Epithelial cell of esophagus (primary cell): ENCODE measurements at places on chromosomes 2 and 18.
A peak's percentile ranks its signal among the peaks of the same experiment; 100 is the strongest.

DNA sequence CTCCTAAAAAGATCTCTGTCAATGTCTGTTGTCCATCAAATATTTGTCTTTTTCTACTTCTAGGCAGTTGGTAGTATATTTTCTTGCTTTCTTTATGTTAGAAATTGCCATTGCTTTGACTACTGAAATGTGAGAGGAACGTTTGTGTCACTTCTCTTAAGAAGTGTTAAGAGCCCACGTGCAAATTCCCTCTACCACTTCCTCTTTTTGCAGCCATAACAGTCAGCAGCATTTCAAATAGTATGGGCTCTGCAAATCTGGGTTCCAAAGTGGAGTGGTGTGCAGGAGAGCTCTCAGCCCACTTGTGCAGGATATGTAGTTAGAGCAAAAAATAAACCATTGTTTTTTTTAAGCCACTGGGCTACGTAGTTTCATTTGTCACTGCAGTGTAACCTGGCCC, 314.0 kb downstream of the MEIS1 start:
- no peak for DNase-seq

DNA sequence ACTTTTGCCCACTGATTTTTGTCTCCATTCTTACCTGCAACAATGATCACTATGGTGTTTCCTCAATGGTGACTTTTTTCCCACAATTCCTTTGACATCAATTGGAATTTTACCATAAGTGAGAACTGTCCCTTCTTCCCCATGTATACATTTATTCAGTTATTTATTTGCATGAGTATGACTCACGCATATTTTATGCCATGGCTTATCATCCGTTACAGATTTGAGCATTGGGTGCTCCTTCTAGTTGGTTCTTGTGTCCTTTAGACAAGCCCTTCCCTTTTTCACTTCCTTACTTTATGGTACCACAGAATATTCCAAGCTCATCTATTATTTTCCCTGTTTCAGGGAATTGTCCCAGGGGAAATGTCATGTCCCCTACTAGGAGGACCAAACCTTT, 7.6 kb downstream of the COX5B start:
- DNase-seq: no peak

DNA sequence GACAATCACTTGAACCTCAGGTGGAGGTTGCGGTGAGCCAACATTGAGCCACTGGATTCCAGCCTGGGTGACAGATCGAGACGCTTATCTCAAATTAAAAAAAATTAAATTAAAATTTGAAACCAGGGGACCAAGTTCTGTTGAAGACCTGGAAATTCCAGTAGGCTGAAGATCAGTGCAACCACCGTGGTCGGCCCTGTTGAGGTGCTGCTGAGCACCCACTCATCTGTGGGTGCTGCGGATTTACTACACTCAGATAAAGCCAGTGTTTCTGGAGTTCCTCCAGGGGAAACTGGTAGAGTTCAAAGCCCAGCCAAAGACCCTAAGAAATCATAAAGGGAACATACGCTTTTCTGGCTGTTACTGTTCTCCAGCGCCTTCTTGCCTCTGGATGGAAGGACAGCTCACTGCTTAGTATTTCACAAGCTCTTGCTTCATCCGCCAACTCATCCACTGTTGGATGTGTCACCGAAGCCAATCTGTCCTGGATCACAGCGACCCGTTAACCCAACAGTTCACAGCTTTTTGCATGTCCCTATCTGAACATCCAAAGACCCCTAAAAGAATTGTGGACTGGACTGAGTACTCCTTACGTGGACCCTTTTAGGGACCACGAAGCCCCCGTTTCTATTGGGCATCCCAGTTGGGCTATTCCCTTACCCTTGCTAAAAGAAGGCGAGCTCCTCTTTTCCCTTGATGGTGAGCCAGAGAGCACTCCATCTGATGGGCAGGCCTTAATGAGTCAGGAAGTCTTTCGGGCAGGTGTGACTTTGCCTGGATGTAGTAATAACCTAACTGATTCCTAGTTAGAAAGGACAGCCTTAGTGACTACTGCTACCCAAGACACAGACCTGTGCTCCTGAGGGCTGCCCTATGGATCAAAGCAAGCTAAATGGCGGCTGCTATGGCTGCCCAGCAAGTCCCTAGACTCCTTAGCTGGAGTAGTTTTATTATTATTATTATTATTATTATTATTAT, 6.0 kb upstream of the ALPP start:
- peak; percentile 70 for DNase-seq

- no peak for DNase-seq
These were observed 89.2 kb upstream of the CTDP1 start for GRCh38 chr18:79590191-79591031.

- no peak for DNase-seq
These were observed 777 bp upstream of the C18orf32 start for GRCh38 chr18:49487711-49488310.

DNA sequence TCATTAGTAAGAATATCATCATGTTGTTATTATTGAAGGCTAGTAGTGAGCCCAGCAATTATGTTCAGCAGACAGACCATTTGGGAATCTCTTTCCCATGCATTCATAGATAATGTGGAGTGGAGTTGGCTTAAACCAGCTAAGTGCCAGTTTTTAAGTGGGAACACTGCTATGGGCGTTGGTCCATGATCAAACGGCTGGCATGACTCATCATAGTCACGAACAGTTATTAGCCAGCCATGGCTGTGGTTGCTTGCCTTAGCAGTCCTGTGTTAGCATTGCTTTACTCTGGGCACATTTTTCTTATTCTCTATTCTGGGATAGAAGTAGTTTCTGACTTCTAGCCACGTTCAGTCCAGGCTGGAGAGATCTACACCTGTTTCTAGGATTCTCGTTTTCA, 17.7 kb downstream of the EIF4E2 start:
- DNase-seq: peak; percentile 82

DNA sequence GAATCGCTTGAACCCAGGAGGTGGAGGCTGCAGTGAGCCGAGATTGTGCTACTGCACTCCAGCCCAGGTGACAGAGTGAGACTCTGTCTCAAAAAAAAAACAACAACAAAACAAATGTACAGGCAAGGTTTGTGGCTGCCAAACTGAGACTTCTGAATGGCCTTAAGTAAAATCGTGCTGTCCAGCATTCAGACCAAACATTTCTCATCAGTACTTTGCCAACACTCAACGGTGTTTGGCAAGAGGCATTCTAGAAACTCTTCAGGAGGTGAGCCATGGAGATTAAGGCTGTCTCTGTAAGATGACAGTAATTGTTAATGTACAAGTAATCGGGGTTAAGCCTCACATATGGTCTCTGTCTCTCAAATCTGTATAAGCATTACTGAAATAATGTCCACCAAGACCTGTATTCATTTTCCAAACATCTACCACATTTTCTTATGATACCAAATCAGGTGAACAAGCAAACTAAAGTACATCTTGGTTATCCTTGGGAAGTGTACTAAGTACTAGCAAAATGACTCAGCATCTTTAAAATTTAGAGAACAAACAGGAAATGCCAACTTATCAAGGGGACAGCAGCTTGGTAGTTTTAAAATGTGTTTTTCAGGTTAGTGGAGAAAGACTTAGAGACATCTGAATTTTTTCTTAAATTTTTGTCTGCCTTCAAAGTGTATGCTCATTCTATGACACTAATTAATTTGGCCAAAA, 29.3 kb downstream of the SERPINE2 start:
- DNase-seq: no peak

- DNase-seq: no peak
These were observed 304.3 kb downstream of the HRH4 start for GRCh38 chr18:24764766-24765165.

GRCh38 chr18:23735021-23735464, 45.8 kb downstream of the LAMA3 start:
- DNase-seq: peak; percentile 19

- no peak for DNase-seq
These were observed 69.7 kb upstream of the ACKR3 start for GRCh38 chr2:236499691-236500578.

DNA sequence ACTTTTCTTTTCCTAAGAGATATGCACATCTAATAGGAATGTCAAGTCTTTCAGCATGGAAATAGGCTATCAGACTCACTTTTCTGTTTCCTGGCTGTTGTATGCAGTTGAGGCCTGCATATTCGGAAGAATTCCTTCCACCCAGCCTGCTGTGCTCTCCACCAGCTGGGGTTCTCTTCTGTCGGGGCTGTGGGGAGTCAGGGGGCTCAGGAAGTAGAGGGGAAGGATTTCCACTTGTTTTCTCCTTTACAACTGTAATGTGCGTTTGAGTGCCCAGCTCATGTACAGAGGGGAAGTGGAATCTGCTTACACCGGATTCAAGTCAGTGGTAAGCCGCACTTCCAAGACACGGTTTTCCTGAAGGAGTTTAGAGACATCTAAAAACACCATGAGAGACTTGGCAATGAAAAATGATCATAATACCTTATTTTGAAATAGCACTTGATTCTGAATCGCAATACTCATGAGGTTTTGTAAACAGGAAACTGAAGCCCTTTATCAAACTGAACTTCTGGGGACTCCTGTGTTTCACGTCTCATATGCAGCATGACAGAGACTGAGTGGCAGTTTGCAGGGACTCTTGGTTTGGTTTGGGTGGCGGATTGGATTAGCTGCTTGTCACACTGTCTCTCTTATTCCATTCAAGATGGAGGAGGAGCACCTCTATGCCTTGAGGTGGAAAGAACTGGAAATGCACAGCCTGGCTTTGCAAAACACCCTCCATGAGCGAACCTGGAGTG, 90.4 kb downstream of the MTCL1 start:
- no peak for DNase-seq

GRCh38 chr18:31614044-31614443, 22.4 kb downstream of the TTR start:
- no peak for DNase-seq

- DNase-seq: no peak
These were observed 209.7 kb downstream of the ASB1 start for GRCh38 chr2:238636269-238637073.

- peak; percentile 66 for DNase-seq
These were observed 103.0 kb downstream of the KYNU start for GRCh38 chr2:142980246-142981068.
